ENCODE measurements at places on chromosomes 13 and 19. TPM values are rescaled to one million over a fixed set of nuclear protein-coding genes. Genes with fewer than 3 reads are reported as not detected.

GRCh38 chr13:32334671-32335070 is 19.4 kb downstream of the BRCA2 start:
- H3K27ac ChIP-seq: no peak overlapping the region
- H3K27me3 ChIP-seq: no peaks in the 10 kb centered on the region
- DNase-seq: no peak

DNA sequence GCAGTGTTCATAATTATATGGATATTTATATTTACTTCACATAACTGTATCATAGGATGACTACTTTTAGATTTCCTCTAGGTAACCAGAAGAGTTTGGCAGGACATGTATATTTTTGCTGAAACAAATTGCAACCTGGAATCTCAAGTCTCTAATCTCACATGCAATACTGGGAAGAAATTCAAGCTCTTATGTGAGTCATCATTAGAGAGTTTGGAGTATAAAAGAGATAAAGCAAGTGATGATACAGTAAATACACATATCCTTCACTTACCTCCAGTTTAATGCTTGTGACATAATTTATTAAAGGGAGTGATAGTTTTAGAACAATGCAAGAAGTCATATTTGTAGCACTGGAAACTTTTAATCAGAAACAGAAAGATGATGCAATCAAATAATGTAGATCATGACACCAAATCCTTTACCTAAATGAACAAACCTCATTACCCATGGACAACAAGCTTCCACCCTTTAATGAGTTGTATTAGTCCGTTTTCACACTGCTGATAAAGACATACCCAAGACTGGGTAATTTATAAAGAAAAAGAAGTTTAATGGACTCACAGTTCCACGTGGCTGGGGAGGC is 15.8 kb upstream of the OR7A17 start:
- H3K4me3 ChIP-seq: no peak overlapping the region
- H3K27me3 ChIP-seq: peaks cover 53% of the 10 kb centered on the region
- no peak for DNase-seq
- no peak overlapping the region for H3K27ac ChIP-seq
- no peaks in the 10 kb centered on the region for H3K4me1 ChIP-seq

The CBARP gene
- 15.0 TPM for total RNA-seq

DNA sequence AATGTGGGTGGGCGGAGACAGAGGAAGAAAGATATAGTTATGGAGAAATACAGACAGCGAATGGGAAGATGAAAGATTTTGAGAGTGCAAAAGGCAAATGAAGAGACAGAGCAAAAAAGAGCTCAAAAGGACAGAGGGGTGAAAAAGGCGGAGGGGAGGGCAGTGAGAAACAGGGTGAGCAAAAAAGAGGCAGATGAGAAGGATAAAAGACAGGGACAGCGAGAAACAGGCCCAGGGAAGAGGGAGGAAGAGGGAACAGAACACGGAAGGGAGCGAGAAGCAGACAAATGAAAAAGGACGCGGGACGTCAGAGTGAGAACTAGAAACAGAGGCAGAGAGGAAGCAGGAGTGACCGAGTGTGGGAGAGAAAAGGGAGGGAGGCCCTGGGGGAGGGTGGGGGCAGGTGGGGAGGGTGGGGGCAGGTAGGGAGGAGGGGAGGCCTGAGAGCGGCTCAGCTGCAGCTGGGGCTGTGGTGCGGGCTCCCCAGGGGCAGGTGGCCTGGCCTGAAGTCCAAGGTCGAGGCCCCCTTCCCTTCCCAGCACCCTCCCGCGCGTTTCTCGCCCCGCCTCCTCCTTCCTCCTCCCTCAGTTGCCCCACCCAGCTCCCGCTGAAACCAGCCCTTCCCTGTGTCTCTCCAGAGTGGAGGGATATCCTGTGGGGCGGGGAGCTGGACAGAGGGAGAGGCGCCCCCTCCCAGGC is 2.9 kb downstream of the KLK1 start:
- H3K27ac ChIP-seq: no peak overlapping the region
- H3K4me1 ChIP-seq: no peaks in the 10 kb centered on the region
- H3K36me3 ChIP-seq: no peaks in the 10 kb centered on the region
- DNase-seq: no peak
- H3K4me3 ChIP-seq: no peak overlapping the region
- peaks cover 10% of the 10 kb centered on the region for H3K27me3 ChIP-seq

Measured in A673 (cell line).